HCEC 1CT (cell line): ENCODE measurements at places on chromosomes 11 and 22.
A peak's percentile ranks its signal among the peaks of the same experiment; 100 is the strongest.

- DNase-seq = no peak
Observed at GRCh38 chr11:122734848-122735496, 79.5 kb downstream of the UBASH3B start.

DNA sequence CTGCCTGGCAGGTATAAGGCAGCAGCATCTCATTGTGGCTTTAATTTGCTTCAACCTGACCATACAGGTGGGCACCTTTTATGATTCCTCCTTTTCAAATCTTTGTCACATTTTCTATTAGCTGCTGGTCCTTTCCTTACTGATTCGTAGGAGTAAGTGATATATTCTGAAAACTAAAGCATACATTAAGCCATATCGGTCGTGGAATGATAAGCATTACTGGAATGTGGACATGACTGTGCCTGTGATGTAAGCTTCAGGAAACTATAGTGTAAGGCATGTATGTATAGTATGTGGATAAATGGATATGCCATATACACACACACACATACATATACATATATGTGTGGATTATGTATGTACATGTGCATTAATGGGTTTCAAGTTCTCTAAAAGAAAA is 20.8 kb downstream of the YPEL1 start:
- DNase-seq = peak; percentile 7

- no peak for DNase-seq
Observed at GRCh38 chr11:5581014-5581413, 337 bp downstream of the OR52B6 start.

DNA sequence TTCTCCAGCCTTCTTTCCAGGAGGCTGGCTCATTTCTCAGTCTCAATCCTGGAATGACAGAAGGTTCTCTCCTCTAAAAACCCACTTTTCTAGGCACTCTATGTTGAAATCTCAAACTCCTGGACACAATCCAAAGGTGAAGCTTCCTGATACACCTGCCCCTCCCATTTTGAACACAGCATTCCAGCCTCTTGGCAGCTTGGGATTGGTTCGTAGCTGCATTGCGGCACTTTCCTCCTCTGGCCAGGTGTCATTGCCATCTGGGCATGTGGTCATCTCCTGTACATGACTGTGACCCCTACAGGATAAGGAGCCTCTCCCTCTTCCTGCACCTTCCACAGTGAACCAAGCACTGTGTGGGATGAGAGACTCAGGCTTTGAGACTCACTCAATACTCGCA is 230.2 kb upstream of the B3GAT1 start:
- DNase-seq = no peak

DNA sequence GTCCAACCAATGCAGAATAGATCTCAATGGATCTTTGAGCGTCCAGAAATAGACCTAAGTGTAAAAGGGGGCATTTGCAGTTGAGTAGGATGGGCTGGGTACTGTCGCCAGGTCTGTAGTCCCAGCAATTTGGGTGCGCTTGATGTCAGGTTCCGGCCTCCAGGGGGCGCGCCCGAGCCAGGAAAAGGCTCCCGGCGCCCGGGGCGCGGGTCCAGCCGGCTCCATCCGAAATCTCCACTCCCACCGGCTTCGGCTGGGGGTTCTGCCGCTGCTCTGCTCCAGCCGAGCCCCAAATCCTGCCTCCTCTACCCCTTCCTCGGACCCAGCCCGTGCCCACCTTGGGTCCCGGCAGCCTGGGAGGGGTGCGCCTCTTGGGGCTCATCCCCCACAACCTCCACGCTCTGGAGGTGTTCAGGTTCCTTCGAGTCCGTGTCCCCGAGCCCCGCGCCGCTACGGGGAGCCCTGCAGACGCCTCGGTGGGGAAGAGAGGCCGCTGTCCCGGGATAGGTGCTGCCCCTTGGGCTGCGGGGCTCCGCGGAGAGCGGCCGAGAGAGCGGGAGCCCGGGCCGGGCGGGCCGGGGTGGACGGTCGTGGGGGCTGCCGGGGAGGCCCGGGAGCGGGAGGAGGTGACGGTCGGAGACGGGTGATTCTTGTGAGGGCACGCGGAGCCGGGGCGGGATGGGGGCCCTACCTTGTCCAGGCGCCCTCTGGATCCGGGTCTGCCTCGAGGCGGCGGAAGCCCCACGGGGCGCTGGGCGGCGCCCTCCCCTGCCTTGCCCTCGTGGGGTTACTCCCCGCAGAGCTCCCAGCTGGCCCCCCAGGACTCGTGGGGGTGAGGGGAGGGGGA is 13.0 kb upstream of the CYB5R3 start:
- peak; percentile 60 for DNase-seq
